Transverse colon (tissue), 4 donors: ENCODE measurements at places on chromosomes 2 and 18. TPM values are rescaled to one million over a fixed set of nuclear protein-coding genes. Genes with fewer than 3 reads are reported as not detected.

The NCKAP1 gene
- 86.2 TPM for total RNA-seq

DNA sequence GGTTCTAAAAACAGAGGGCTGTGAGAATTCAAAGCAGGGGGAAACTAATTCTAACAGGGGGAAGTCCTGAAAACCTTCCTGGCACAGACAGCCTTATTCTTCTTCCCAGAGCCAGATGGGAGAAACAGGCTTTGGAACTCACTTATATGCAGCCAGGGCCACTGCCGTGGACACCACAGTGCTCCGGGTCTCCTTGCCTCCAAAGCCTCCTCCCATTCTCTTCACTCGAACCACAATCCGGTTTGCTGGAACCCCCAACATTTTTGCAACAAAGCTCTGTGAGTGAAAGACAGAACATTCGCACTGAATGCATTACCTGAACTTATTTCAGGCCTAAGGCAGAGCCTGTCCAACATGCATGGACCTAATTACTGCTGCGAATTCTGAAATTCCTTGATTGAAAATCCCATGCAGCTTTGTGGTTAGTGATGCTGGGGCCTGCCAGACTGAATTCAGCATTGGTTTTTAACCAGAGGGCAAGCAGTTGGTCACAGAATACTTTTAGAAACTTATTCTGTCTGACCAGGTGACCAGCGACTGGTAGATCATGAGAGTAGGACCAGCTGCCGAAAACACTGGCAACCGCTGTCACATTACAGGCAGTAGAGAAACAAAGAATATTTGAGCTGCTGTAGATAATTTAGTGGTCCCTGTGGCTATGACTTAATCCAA, 48.6 kb downstream of the XDH start:
- H3K27me3 ChIP-seq, result no peaks in the 10 kb centered on the region
- H3K4me1 ChIP-seq, result no peaks in the 10 kb centered on the region
- no peak overlapping the region for H3K4me3 ChIP-seq
- no peaks in the 10 kb centered on the region for H3K36me3 ChIP-seq

GRCh38 chr18:74275736-74276135, 16.0 kb downstream of the CYB5A start:
- no peaks in the 10 kb centered on the region for H3K27me3 ChIP-seq
- H3K36me3 ChIP-seq, result no peaks in the 10 kb centered on the region
- no peak overlapping the region for H3K27ac ChIP-seq
- no peaks in the 10 kb centered on the region for H3K4me1 ChIP-seq

The MROH2A gene
- not detected for total RNA-seq

- no peak for DNase-seq
- peaks cover 7% of the 10 kb centered on the region for H3K4me1 ChIP-seq
- H3K27me3 ChIP-seq, result peaks cover 7% of the 10 kb centered on the region
- no peak overlapping the region for H3K27ac ChIP-seq
- no peak overlapping the region for H3K4me3 ChIP-seq
Observed at GRCh38 chr2:230821261-230821990, 43.3 kb upstream of the ITM2C start.

The C1QL2 gene
- not detected for total RNA-seq

- H3K27ac ChIP-seq, result no peak overlapping the region
- peaks cover 19% of the 10 kb centered on the region for H3K27me3 ChIP-seq
- no peaks in the 10 kb centered on the region for H3K36me3 ChIP-seq
- no peak for DNase-seq
- no peak overlapping the region for H3K4me3 ChIP-seq
Observed at GRCh38 chr18:50569930-50570329, 10.0 kb downstream of the MAPK4 start.

The ANKRD62 gene
- total RNA-seq, result 0.32 TPM

GRCh38 chr2:232447091-232447620, 8.8 kb upstream of the ALPI start:
- DNase-seq, result no peak
- H3K4me1 ChIP-seq, result no peaks in the 10 kb centered on the region
- no peaks in the 10 kb centered on the region for H3K36me3 ChIP-seq
- H3K27me3 ChIP-seq, result no peaks in the 10 kb centered on the region
- no peak overlapping the region for H3K4me3 ChIP-seq

The OBSL1 gene
- total RNA-seq, result 19.7 TPM

The TSHZ1 gene
- 16.3 TPM for total RNA-seq

- no peak overlapping the region for H3K27ac ChIP-seq
- no peaks in the 10 kb centered on the region for H3K27me3 ChIP-seq
Observed at GRCh38 chr2:73451263-73451972, 65.8 kb downstream of the ALMS1 start.

DNA sequence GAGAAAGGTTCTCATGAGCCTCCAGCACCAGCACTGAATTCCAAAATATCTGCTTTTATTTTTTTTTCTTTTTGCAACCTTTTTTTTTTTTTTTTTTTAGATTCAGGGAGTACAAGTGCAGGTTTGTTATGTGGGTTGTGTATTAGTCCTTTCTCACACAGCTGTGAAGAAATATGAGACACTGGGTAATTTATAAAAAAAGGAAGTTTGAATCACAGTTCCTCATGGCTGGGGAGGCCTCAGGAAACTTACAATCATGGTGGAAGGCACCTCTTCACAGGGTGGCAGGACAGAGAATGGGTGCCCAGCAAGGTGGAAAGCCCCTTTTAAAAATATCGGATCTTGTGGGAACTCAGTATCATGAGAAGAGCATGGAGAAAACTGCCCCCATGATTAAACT, 7.9 kb upstream of the TMX3 start:
- no peak overlapping the region for H3K4me3 ChIP-seq
- no peaks in the 10 kb centered on the region for H3K27me3 ChIP-seq
- no peaks in the 10 kb centered on the region for H3K4me1 ChIP-seq
- H3K27ac ChIP-seq, result no peak overlapping the region
- DNase-seq, result no peak

The C2orf81 gene
- not detected for total RNA-seq

The POU3F3 gene
- not detected for total RNA-seq

DNA sequence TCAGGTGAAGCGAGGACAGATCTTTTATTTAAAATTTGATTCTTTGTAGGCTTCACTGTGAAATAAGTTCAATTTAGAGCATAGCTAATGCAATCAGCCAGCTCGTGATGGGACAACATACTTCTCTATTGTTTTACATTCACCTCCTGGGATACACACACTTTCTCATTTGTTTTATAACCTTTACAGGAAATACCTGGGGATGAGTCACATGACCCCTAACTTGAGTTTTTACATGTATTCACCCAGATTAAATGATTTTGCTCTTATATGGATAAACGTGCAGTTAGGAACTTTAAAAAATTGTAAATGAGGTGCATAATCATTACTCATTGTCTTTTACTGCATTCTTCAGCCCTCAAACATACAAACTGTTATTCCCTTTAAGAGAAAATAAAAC, 152.1 kb downstream of the NEDD4L start:
- H3K27ac ChIP-seq, result peak overlapping the region; percentile 80
- H3K4me3 ChIP-seq, result no peak overlapping the region
- no peaks in the 10 kb centered on the region for H3K36me3 ChIP-seq
- H3K27me3 ChIP-seq, result no peaks in the 10 kb centered on the region

- DNase-seq, result no peak
- no peak overlapping the region for H3K27ac ChIP-seq
- no peak overlapping the region for H3K4me3 ChIP-seq
- no peaks in the 10 kb centered on the region for H3K4me1 ChIP-seq
Observed at GRCh38 chr2:25035537-25036220, 6.2 kb upstream of the EFR3B start.

- no peak overlapping the region for H3K27ac ChIP-seq
- H3K4me3 ChIP-seq, result no peak overlapping the region
- no peak for DNase-seq
- peaks cover 8% of the 10 kb centered on the region for H3K36me3 ChIP-seq
Observed at GRCh38 chr18:76859474-76860339, 37.4 kb downstream of the ZNF236 start.

DNA sequence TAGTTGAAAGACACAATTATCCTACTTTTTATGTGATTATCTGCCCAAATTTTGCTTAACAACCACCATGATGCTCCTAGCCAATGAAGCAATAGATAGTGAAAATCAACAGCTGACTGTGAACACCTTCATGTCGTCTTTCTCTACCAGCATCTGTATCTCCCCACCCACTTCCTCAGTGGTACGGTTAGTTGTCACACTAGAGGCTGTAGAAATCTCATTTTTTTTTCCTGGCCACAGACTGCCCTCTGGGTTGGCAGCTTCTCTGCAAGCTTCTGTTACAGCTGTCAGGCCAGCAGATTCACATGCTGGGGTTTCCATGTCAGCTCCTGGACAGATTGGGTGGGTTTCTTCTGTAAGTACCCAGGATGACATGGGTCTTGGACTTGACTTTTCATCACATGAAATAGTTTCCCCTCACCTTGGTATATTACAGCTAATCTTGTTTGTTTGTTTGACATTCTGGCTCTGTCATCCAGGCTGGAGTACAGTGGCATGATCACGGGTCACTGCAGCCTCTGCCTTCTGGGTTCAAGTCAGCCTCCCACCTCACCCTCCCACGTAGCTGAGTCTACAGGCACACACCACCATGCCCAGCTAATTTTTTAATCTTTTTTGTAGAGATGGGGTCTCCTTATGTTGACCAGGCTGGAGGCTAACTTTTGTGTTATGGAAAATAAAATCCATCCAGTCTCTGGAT, 24.3 kb downstream of the STAT4 start:
- H3K4me3 ChIP-seq, result no peak overlapping the region
- no peak overlapping the region for H3K27ac ChIP-seq
- H3K4me1 ChIP-seq, result no peaks in the 10 kb centered on the region

DNA sequence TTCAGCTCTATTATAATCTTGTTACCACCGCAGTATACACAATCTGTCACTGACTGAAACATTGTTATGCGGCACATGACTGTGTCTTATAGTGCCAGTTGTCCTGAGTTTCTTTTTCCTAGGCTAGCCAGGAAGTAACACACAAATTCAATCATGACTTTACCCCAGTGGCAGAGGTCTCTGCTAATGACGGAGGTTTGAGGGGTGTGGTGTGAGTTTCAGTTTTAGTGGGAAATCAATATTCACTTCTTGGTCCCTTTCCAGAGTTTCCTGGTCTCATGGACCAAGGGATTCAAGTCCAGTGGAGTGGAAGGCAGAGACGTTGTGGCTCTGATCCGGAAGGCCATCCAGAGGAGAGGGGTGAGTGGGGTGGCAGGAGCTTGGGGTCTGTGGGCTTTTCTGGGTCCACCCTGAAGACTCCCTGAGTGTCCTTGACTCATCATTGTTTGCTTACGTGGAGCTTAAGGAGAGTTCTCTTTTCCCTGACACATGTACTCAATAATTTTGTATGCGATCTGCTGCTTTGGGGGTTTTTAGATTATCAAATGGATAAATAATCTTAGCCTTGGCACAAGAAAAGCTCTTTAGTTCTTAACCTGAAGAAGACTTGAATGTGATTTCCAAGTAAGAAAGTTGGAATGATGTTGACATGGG, 39.2 kb downstream of the HK2 start:
- no peak overlapping the region for H3K4me3 ChIP-seq
- DNase-seq, result no peak
- peaks cover 37% of the 10 kb centered on the region for H3K4me1 ChIP-seq
- no peaks in the 10 kb centered on the region for H3K36me3 ChIP-seq

The CWC22 gene
- total RNA-seq, result 15.4 TPM

The CD302 gene
- 12.7 TPM for total RNA-seq

GRCh38 chr2:161044095-161044865, 115.9 kb upstream of the TANK start:
- no peaks in the 10 kb centered on the region for H3K4me1 ChIP-seq
- H3K4me3 ChIP-seq, result no peak overlapping the region
- peak overlapping the region; percentile 45 for H3K27ac ChIP-seq
- no peaks in the 10 kb centered on the region for H3K27me3 ChIP-seq
- no peak for DNase-seq

The RIF1 gene
- 13.3 TPM for total RNA-seq

DNA sequence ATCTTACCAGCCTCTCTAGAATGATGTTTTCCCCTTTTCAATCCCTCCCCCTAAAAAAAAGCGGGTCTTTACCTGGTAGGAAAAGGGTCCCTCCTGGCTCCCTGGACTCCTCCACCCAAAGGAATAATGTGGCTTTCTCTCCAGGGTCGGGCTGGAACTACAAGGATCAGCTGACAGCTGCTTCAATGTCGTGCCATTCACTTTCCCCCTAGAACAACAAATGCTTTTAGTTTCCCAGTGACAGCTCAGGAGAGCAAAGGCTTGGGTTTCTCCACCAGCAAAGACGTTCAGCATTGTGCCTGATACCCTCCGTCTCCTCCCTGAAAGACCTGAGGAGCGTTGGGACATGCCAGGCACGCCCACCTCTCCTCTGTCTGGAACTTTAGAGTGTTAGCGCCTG, 173.8 kb upstream of the SIX3 start:
- no peak overlapping the region for H3K27ac ChIP-seq
- no peak overlapping the region for H3K4me3 ChIP-seq
- H3K4me1 ChIP-seq, result no peaks in the 10 kb centered on the region
- no peak for DNase-seq

DNA sequence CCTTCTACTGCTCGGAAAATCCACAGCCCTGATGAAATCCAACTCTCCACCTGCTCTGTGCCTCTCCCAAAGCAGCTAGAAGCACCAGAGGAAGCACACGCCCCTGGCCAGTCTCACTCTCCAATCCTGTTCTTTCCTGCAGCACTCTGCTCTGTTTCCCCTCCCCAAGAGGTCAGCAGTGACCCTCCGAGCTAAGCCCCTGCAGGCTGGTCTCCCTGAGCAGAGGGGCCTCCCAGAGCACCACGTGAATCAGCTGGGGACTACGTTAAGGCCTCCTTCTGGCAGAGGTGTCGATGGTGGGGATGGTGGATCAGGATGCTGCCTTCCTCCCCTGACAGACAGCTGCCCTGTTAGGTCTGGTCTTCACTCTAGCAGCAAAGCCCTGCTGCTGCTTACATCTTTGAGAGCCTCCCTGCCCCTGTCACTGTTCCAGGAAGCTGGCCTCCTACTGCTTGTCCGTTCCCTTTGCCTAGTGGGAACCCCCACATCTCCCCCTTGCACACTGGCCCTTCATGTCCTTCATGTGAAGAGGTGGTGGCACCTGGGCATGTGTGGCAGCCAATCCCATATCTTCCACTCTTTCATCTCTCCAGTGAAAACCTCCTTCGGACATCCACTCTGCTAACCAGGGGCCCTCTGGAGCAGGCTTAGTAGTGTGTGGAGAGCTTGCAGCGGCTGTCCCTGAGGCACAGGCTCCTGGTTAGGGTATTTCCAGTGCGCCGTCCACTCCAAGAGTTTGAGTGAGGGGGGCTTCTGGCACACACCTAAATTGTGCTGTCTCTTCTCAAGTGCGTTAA, 307.5 kb upstream of the HS6ST1 start:
- no peak for DNase-seq
- H3K27ac ChIP-seq, result no peak overlapping the region

- H3K4me3 ChIP-seq, result no peak overlapping the region
- no peak overlapping the region for H3K27ac ChIP-seq
- no peaks in the 10 kb centered on the region for H3K4me1 ChIP-seq
- H3K36me3 ChIP-seq, result no peaks in the 10 kb centered on the region
Observed at GRCh38 chr2:218694405-218695145, 16.1 kb upstream of the TTLL4 start.

DNA sequence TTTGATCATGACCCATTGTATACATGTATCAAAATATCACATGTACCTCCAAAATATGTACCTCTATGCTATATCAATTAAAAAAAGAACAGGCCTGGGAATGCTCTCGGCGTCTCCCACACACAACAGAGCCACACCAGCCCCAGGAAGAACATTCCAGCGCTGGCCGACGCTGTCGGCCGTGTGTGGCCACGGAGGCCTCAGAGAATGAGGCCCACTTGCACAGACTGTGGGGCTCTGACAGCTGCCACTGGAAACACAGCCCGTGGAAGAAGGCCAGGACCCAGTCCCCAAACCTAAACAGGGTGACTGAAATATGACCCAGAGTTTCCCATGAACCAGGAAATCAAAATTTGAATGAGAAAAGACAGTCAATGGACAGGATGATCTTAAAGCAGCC, 69.7 kb downstream of the EIPR1 start:
- H3K4me1 ChIP-seq, result peaks cover 5% of the 10 kb centered on the region
- no peak for DNase-seq
- no peaks in the 10 kb centered on the region for H3K27me3 ChIP-seq
- H3K27ac ChIP-seq, result no peak overlapping the region
- H3K36me3 ChIP-seq, result no peaks in the 10 kb centered on the region
- no peak overlapping the region for H3K4me3 ChIP-seq
